ENCODE measurements at places on chromosomes 4 and X.

GRCh38 chr4:31580843-31581242, 860.7 kb downstream of the PCDH7 start:
- DNase-seq = no peak

DNA sequence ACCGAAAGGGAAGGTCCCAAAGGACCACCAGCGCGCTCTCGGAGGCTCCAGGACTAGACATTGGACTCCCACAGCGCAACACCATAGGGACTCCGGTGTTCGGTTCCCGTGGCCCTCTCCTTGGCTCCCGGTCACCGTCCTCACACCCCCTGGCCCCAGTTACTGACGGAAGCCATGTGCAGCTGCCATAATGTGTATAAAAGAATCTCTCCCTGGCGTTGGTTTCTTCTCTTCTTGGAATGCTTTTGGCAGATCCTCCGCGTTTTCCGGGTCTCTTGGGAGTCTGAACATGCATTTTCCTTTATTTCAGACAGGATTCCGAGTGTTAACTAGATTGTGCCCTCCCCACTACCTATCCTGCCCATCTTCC, 69.8 kb downstream of the FBXO8 start:
- DNase-seq = no peak

DNA sequence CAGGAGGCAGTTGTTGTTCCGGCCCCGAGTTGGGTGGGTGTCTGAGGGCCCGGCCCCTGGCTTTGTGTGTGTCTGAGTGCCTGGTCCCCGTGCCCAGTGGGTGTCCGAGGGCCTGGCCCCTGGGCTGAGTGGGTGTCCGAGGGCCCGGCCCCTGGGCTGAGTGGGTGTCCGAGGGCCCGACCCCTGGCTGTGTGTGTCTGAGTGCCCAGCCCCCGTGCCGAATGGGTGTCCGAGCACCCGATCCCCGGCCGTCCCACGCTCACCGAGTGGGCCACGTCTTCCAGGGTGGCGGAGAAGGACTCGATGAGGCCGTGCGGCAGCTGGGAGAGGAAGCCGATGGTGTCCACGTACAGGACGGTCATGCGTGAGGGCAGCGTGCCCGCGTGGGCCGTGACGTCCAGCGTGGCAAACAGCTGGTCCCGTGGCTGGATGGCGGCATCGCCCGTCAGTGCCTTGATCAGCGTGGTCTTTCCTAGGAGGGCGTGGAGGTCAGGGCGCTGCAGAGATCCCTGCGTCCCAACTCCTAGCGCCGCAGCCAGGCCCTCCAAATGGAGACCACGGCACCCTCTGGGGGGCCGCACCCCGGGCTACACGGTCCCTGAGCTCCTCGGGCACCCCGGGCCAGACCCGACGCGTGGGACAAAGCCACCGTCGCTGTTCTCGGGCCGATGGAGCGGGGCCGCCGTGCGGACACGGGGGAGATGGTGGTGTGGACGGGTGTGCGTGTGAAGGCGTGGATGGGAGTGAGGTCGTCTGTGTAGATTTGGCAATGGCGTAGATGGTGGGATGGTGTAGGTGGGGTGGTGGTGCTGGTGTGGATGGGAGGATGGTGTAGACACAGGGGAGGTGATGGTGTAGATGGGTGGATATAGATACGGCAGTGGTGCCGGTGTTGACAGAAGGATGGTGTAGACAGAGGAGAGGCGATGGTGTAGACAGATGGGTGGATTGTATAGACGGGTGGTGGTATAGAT, 7.2 kb downstream of the GTPBP6 start:
- DNase-seq = no peak

DNA sequence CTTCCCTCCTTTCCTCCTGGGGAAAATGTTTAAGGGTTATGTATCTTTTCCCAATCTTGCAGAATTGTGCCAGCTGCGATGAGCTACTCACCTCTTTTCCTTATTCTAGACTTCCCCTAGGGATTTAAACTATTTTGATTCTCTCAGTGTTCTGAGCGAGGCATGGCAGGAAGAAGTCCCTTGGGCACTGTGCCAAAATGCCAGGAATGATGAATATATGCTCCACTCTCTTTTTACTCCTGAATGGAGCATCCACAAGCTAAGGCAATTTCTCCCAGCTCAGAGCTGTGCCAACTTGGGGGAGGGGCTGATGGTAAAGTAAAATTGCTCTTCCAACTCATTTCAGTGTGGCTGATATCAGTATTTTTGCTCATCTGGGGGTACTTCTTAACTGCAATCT, 4.0 kb upstream of the C4orf17 start:
- no peak for DNase-seq

DNA sequence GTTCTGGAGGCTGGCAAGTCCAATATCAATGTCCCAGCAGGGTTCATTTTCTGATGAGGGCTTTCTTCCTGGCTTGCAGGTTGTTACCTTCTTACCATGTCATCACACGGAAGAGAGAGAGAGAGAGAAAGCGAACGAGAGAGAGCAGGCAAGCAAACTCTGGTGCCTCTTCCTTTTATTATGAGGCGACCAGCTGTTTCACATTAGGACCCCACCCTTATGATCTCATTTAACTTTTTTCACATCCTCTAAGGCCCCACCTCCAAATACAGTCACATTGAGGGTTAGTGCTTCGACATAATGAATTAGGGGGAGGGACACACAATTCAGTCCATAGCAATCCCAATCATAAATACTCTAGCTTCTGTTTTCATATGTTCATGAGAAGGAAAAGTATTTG, 10.6 kb upstream of the GPR174 start:
- DNase-seq = peak; percentile 28

Data from activated CD4-positive, alpha-beta memory T cell treated with anti-CD3 and anti-CD28 coated beads for 36 hours (primary cell).